ENCODE measurements at places on chromosomes 13 and 19. TPM values are rescaled to one million over a fixed set of nuclear protein-coding genes. Genes with fewer than 3 reads are reported as not detected.
A peak's percentile ranks its signal among the peaks of the same experiment; 100 is the strongest.

- no peak overlapping the region for H3K27ac ChIP-seq
- H3K4me3 ChIP-seq, result no peak overlapping the region
- H3K36me3 ChIP-seq, result no peaks in the 10 kb centered on the region
These were observed 402.8 kb downstream of the FGF9 start for GRCh38 chr13:22073718-22074117.

DNA sequence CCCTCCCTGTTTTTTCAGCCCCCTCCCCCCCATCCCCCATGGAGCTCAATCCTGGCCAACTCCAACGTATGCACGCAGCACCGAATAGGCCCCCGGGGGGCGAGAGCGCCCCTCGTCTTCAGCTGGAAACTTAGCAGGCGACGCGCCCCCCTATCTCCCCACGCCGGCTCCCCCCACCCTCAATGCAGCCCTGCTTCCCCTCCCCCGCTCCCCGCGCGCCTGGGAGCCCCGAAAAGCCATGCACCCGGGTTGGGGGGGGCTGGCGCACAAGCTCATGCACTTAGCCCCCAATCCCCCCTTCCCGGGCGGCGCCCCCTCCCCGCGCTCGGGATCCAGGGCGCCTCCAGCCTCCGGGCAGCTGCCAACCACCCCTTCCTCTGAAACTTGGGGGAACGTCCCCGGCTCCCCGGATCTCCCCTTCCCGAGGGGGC is 508 bp downstream of the ZBTB7A start:
- peak overlapping the region; percentile 93 for H3K27ac ChIP-seq
- H3K27me3 ChIP-seq, result no peaks in the 10 kb centered on the region
- H3K36me3 ChIP-seq, result no peaks in the 10 kb centered on the region
- peaks cover 22% of the 10 kb centered on the region for H3K4me1 ChIP-seq

- peak within 1 kb of the TSS; percentile 80 for H3K4me3 ChIP-seq
- peaks cover 2% of the 10 kb centered on the region for H3K27me3 ChIP-seq
- H3K4me1 ChIP-seq, result peaks cover 7% of the 10 kb centered on the region
- peak; percentile 88 for DNase-seq
These were observed at the start of gene SLAIN1 for GRCh38 chr13:77697217-77698103. TSS of gene SLAIN1 (plus strand) at chr13:77697687. CDS start at chr13:77697914, 227 bp downstream.

- H3K4me1 ChIP-seq, result peaks cover 9% of the 10 kb centered on the region
- H3K27ac ChIP-seq, result no peak overlapping the region
- H3K27me3 ChIP-seq, result peaks cover 9% of the 10 kb centered on the region
- H3K36me3 ChIP-seq, result peaks cover 1% of the 10 kb centered on the region
These were observed 3.4 kb upstream of the GRWD1 start for GRCh38 chr19:48442116-48443035.

Gene UPK1A
- total RNA-seq, result not detected

Gene RINL
- total RNA-seq, result 13.0 TPM

GRCh38 chr19:12484011-12484370 is 625 bp downstream of the ZNF709 start:
- H3K36me3 ChIP-seq, result no peaks in the 10 kb centered on the region
- no peaks in the 10 kb centered on the region for H3K27me3 ChIP-seq
- DNase-seq, result no peak
- H3K27ac ChIP-seq, result peak overlapping the region; percentile 81
- H3K4me1 ChIP-seq, result peaks cover 3% of the 10 kb centered on the region

GRCh38 chr19:38974624-38975213 is 823 bp downstream of the FBXO17 start:
- peak overlapping the region; percentile 71 for H3K4me3 ChIP-seq
- H3K27me3 ChIP-seq, result no peaks in the 10 kb centered on the region
- no peaks in the 10 kb centered on the region for H3K36me3 ChIP-seq
- no peak for DNase-seq
- peaks cover 5% of the 10 kb centered on the region for H3K4me1 ChIP-seq

Gene CGB1
- total RNA-seq, result not detected

DNA sequence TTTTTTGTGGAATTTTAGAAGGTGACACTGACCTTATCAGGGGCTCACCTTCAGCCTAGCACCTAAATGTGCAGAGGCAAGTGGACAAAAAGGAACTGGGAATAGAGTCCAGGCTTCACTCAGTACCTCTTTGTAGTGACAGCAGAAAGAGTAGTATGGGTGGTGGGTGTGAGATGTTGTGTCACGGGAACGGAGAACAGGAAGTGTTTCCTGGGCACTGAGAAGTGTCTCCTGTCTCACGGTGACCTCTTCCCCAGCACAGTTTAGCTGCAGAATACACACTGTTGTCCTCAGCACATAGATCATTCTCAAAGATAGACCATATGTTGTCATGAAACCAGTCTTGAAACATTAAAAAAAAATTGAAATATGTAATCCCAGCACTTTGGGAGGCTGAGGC is 17.5 kb upstream of the LGALS14 start:
- no peak for DNase-seq
- H3K4me3 ChIP-seq, result no peak overlapping the region
- no peaks in the 10 kb centered on the region for H3K36me3 ChIP-seq
